Anterior cingulate cortex (tissue), 58 donors: ENCODE measurements at places on chromosomes 7 and 10.

- DNase-seq, result no peak
Measured at GRCh38 chr10:97028126-97028831, 157.5 kb downstream of the SLIT1 start.

- no peak for DNase-seq
Measured at GRCh38 chr10:3672220-3672619, 112.8 kb downstream of the KLF6 start.

GRCh38 chr10:19168584-19168983 is 120.0 kb downstream of the MALRD1 start:
- no peak for DNase-seq

DNA sequence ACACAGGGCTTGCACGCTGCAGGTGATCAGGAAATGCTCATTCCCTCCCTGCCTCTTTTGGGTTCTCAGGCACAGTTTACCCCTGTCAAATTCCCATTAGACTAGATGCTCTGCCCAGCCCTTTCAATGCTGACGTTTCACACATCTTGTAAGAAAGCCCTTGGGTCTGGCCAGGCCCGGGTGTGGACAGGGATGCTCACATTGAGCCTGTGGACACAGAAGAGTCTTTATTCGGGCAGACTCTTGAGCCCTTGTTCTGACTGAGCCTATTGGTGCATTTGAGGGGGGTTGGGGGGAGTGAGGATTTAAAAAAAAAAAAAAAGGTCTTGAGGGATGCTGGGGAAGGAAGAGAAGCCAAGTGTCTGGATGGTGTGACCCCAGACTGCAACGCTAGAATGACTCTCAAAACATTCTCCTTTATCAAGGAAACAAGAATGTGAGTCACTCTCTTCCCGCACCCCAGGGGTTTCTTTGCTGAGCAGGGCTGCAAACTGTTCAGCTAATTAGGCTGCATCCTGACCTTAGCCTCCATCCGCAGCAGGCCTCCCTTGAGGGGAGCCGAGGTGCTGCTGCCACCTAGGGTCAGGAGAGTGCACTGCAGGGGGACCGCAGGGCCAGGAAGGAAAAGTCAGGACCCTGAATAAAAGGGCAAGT is 53.6 kb upstream of the TMEM72 start:
- peak; percentile 27 for DNase-seq

DNA sequence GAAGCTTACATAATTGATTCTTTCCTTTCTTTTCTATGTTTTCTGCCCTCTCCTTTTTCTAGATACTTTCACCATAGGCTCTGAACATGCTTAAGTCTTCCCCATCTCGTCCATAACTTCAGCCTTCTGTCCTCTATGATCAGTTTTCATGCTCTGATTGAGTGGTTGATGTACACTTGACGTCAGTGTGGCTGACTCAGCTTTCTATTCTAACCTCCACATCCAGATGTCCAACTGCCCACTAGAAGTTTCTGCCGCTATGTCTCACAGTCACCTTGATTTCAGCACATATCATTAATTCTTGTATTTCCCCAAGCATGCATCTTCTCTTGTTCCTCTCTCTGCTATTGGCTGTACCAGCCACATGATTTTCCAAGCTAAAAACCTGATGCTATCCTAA is 15.0 kb downstream of the CDK14 start:
- DNase-seq, result no peak

- no peak for DNase-seq
Measured at GRCh38 chr7:2210551-2211258, 22.0 kb downstream of the MAD1L1 start.

DNA sequence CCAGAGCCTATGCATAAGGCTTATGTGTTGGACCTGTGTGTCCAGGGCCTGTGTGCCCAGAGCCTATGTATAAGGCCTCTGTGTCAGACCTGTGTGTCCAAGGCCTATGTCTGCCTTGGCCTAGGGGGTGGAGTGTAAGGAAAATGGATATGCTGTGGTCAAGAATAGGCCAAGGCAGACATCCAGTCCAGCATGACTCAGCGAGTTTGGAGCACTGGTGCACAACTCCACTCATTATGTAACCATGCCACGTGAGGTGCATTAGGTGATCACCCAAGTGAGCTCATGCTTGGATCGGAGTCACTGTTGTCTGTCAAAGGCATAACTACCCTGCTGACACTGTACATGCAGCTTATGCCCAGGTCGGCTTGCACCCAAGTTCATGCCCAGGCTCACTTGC is 238.9 kb downstream of the CACNA2D1 start:
- DNase-seq, result no peak

DNA sequence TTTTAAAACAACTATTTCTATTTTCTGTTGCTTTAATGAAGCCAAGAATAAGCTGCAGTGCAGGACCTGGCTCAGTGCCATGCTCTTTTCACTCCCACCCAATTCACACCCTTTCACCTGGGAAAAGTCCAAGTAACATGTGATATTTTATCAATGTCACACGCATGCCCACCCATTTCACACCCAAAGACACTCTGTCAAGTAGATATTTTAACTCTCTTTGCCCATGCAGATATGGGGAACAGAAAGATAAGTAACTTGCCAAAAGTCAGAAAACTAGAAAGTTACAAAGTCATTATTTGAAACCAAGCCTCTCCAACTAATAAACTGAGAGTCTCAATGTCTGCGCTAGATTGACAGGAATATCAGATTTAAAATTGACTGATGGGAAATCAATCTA is 706.7 kb upstream of the PHF14 start:
- no peak for DNase-seq

GRCh38 chr10:18144928-18145327 is 4.7 kb downstream of the CACNB2 start:
- DNase-seq, result peak; percentile 15

GRCh38 chr10:30422151-30422695 is 11.8 kb upstream of the MAP3K8 start:
- no peak for DNase-seq
